ENCODE measurements at places on chromosomes 6 and 20.

- DNase-seq = peak; percentile 38
Observed at GRCh38 chr6:157982102-157982562, 469 bp downstream of the SYNJ2 start.

DNA sequence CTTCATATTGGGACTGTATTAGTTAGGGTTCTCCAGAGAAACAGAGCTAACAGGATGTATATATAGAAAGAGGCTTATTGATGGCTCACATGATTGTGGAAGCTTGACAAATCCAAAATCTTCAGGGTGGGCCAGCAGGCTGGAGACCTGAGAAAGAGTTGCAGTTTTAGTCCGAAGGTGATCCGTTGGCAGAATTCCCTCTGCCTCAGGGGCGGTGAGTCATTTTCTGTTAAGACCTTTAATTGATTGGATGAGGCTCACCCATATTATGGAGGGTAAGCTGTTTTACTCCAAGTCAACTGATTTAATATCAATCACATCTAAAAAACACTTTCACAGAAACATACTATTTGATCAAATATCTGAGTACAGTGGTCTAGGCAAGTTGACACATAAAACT is 113.6 kb downstream of the FLRT3 start:
- no peak for DNase-seq

- no peak for DNase-seq
Observed at GRCh38 chr20:19121463-19121862, 91.0 kb upstream of the SLC24A3 start.

DNA sequence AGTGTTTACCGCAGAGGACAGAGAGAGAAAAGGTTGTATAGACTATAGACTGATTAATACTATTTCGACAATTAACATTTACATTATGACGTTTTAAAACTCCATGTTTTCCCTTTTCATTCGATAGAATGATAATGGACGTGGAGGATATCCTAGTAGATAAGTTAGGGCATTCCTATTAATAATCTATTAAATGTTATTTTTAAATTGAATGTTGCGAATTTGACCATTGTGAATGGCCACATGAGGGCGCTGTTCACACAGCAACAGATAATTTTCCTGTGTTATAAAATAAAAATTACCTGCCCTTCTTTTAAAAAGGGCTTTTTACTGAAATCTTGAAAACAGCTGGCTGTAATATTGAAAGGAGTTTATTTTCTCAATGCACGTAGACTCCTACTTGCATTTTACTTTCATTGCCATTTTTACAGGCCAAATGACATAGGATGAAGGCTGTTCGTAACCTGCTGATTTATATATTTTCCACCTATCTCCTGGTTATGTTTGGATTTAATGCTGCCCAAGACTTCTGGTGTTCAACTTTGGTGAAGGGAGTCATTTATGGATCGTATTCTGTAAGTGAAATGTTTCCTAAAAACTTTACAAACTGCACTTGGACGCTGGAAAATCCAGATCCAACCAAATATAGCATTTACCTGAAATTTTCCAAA is 3.3 kb downstream of the ADGRB3 start:
- no peak for DNase-seq

GRCh38 chr6:12136905-12137304 is 124.8 kb downstream of the HIVEP1 start:
- no peak for DNase-seq

DNA sequence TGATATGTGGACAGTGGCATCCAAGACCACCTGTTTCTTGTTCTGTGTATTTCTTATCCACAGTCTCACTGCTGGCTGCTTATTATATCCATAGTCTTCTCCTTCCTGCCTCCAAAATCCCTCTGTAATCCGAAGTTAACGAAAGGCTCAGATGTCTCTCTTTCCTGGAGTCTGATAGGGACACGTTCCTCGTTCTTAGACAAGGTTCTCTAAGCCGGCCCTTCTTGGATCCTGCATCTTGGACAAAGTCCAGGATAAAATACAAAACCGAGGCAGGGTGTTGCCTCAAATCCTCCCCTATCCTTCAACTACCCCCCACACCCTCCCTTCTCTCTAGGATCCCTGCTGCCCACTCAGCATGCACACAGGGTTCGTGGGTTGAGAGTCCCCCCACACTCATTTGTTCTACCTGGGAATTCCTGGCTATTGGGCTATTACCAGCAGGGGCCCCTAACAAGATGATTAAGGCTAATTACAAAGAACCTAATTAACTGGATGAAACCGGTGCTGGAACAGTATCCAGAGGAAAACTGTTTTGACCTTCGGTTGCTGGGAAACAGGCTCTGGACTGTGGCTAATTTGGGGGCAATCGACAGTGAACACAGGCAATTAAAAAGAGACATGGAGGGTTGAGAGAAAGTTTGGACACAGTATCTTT is 32.7 kb upstream of the MRPS10 start:
- DNase-seq = no peak

DNA sequence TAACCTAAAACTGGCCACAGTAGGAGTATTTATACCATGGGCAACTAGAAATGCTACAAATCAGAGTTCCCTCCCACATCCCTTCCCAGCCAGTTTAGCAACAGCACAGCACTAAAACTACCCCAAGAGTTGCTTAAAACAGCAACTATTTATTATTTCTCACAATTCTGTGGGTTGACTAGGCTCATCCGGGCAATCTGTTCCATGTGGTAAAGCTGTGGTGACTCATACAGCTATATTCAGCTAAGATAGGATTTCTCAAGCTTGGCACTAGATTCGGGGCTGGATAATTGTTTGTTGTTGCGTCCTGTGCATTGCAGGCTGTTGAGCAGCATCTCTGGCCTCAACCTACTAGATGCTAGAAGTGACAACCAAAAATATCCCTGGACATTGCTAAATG is 8.6 kb upstream of the HECA start:
- no peak for DNase-seq

DNA sequence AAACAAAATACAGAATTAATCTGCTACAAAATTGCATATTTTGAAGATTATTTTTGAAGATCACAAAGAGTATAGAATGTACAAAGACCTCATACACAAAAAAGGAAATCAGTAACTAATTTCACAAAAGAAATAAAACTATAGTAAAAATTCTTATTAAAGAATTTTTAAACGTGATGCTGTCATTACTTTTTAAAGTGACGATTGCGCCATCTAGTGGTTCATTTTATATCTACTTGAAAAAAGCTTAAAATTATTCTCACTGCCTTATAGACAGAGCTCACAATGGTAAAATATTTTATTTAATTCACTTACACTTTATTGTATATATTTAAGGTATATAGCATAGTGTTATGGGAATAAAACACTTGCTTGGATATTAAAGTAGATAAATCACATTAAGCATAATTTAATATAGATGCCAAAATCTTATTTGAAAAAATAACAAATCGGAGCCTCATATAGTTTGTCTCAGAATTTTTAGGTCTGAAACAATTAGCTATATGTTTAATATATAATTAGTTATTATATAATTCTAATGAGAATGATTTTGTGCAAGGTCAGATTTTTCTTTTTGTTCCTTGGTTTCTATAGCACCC is 128.8 kb downstream of the PHF3 start:
- no peak for DNase-seq

- DNase-seq = no peak
Observed at GRCh38 chr6:14272737-14273085, 155.1 kb downstream of the CD83 start.

GRCh38 chr6:139164001-139164400 is 29.1 kb downstream of the HECA start:
- no peak for DNase-seq

DNA sequence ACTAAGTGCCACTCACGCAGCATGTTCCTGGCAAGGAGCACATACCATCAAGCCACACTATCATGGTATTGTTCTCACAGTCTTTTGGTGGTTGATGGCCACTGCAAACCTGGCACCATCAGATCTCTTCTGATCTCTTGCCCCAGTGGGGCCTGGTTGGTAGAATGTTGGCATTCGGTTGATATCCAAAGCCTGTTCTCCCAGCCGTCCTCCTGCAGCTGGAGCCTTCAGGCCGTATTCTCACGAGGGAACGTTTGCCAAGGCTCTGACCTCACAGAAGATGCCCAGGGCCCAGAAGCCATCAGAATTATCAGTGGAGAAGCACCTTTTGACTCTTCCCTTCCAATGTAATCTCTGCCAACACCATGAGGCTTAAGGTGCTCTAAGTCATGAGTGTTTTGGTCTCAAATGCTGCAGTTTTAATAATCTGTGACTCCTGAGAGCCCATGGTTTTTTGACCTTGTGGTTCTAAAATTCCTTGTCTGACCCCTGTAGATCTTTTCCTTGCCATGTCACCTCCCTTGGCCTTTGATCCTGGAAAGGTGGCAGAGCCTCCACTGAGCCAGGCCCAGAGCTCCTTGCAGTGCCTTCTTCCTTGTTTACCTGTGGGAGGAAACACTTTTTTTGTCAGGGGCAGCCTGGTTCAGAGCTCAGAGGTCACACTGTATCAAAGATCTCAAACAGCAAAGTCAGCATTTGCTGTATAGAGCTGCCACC is 27.8 kb downstream of the POFUT1 start:
- DNase-seq = no peak

DNA sequence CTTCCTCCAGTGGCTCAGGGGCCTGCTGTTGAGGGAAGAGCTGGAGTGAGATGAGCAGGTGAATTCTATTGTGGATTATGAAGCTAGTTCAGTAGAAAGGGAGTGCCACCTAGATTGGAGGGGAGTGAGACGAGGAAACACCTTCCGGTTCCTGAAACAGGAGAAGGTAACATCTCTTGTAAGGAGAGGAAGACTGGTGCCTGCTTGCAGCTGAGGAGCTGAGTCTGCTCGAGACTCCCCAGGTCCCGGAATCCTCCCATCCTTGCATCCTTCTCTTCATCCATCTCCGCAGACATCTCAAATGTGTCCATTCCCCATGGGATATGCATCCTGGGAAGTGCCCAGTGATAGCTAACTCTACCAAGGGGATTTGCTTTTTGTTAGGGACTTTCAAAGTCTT is 242.9 kb upstream of the ZFP64 start:
- no peak for DNase-seq

GRCh38 chr6:55250400-55250799 is 76.1 kb downstream of the HCRTR2 start:
- DNase-seq = no peak

- no peak for DNase-seq
Observed at GRCh38 chr6:124142852-124143251, 339.2 kb downstream of the NKAIN2 start.

- no peak for DNase-seq
Observed at GRCh38 chr20:38589967-38590675, 9.1 kb downstream of the ADIG start.

GRCh38 chr20:41380551-41381193 is 14.1 kb upstream of the EMILIN3 start:
- DNase-seq = no peak

- DNase-seq = no peak
Observed at GRCh38 chr6:11263291-11263775, 30.9 kb upstream of the NEDD9 start.

DNA sequence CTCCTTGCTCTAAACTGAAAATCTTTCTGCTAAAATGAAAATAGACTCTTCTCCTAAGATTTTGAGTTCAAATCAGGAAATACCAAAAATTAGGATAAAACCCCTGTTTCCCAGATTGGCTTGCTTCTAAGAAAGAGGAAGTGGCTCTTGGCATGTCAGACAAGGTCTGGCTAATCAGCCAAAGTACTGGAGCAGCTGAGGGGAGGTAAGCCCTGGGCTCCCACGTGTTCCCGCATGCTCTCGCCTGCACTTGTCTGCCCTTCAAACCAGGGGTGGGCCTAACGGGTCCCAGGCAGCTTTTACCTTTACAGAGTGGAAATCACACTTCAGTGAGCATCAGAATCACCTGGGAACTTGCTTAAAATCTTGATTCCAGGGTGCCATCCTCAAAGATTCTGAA is 43.2 kb upstream of the GABRR1 start:
- DNase-seq = no peak

DNA sequence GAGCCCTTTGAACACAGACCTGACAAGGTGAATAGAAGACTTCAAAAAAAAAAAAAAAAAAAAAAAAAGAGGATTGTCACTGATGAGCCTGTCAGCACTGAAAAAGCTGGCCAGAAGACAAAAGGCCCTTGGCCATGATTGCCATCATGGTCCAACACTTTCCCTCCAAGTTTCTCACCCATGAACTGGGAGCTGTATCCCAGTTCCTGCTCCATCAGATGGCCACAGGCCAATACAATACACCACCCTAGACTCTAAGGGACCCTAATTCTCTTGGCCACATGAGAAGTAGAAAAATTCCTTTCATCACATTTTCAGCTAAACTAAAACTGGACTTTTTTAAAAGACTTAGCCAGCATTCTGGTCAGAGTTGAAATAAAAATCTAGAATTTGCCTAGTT is 50.2 kb downstream of the NUDT3 start:
- DNase-seq = no peak

GRCh38 chr6:123182998-123183397 is 187.0 kb downstream of the CLVS2 start:
- no peak for DNase-seq

GRCh38 chr6:136989571-136990241 is 55.1 kb downstream of the IL20RA start:
- no peak for DNase-seq

- DNase-seq = no peak
Observed at GRCh38 chr6:110554966-110555460, 78.6 kb upstream of the SLC22A16 start.

DNA sequence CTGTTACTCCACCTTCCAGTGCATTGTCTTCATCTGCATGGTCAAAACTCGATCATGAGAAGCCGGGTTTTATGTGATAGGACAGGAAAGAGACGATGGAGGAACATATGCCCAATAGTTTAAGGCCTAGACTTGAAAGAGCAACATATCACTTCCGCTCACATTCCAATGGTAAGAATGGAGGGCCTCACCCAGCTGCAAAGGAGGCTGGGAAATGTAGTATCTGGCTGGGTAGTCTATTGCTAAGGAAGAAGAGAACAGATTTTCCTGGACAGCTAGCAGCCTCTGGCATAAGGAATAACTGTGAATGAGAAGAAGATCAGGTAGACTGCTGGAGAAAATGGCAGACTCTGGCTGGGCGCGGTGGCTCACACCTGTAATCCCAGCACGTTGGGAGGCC is 19.2 kb downstream of the FITM2 start:
- DNase-seq = no peak

GRCh38 chr6:105326216-105326615 is 76.7 kb downstream of the PREP start:
- no peak for DNase-seq

GRCh38 chr20:17928633-17929311 is 39.8 kb downstream of the SNX5 start:
- DNase-seq = no peak

DNA sequence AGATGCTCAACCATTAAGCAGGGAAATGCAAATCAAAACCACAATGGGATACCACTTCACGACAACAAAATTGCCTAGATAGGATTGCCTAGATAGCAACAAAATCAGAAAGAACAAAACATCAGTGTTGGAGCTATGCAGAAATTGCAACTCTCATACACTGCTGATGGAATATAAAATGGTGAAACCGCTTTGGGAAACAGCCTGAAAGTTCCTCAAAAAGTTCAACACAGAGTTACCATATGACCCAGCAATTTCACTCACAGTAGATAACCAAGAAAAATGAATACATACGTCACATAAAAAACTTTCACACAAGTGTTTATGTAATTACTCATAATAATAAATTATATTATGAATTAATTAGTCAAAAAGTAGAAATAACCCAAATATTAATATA is 78.3 kb downstream of the MAFB start:
- no peak for DNase-seq

Measured in stimulated activated naive CD4-positive, alpha-beta T cell (primary cell).